GDM1 (cell line): ENCODE measurements at places on chromosomes 5 and 9.

DNA sequence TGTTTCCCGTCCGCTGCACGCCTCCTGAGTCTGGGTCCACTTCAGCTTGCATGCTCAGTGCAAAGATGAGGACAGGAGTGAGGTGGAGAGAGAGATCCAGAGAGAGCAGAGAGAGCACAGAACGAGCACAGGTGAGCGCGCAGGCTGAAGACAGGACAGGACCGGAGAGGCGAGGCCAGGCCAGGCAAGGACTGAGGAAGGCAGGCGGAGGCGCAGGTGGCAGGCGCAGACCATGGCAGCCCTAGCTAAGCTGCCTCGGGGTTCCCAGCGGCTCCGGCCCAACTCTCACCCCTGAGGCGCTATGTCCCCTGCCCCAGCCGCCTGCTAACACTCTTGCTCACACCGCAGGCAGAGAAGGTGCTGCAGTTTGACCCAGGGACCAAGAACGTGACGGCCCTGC, 9.7 kb downstream of the GRIN1 start:
- no peak for DNase-seq

GRCh38 chr9:137606734-137607138, 1.2 kb downstream of the ARRDC1 start:
- DNase-seq, result no peak

GRCh38 chr9:78210841-78211301, 25.0 kb upstream of the CEP78 start:
- no peak for DNase-seq

- no peak for DNase-seq
These were observed 33.3 kb downstream of the GPBP1 start for GRCh38 chr5:57207007-57207653.

- DNase-seq, result no peak
These were observed 637.7 kb downstream of the SEMA5A start for GRCh38 chr5:8908055-8908683.

GRCh38 chr5:3198074-3198449, 397.6 kb upstream of the IRX1 start:
- DNase-seq, result no peak

GRCh38 chr9:113187929-113188595, 33.0 kb downstream of the FKBP15 start:
- DNase-seq, result peak; percentile 2

GRCh38 chr5:64595031-64595855, 89.4 kb downstream of the RGS7BP start:
- no peak for DNase-seq

DNA sequence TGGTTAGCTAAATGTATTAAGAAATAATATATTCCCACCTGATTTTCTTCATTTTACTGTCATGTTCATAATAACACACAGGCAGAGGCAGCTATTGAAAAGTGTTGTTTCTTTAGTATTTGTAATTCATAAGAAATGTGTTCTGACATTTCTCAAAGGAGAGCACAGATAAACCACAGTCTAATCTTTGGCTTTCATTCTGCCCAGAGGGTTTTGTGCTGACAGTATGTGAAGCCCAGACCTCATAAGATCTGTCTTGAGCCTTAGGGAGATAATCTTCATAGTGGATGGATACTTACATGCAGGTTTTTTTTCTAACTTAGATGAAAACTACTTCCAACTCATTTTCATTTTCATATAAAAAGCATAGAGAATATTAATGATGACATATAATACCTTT, 206.1 kb downstream of the CHSY3 start:
- DNase-seq, result no peak

GRCh38 chr9:37295796-37296195, 126.7 kb upstream of the GRHPR start:
- DNase-seq, result no peak

- no peak for DNase-seq
These were observed 4.6 kb upstream of the FCN1 start for GRCh38 chr9:134922066-134922931.

DNA sequence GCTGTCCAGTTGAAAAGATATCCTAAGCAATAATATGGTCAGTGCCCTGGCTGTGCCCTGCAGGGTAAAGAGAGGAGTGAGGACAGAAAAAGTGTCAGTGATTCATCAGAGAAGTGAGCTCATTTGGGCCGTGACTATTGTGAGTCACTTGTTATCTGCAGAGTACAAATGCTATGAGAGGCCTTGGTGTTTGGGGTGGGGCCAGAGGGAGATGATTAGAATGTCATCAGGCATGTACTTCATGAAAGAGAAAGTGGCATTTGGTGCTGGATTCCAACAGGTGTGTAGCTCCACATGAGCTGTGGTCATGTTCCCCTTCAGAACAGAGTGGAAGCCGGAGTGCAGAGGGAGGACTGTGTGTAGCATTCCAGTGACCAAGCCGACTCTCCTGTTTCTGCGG, 174.1 kb downstream of the KDM4C start:
- no peak for DNase-seq

DNA sequence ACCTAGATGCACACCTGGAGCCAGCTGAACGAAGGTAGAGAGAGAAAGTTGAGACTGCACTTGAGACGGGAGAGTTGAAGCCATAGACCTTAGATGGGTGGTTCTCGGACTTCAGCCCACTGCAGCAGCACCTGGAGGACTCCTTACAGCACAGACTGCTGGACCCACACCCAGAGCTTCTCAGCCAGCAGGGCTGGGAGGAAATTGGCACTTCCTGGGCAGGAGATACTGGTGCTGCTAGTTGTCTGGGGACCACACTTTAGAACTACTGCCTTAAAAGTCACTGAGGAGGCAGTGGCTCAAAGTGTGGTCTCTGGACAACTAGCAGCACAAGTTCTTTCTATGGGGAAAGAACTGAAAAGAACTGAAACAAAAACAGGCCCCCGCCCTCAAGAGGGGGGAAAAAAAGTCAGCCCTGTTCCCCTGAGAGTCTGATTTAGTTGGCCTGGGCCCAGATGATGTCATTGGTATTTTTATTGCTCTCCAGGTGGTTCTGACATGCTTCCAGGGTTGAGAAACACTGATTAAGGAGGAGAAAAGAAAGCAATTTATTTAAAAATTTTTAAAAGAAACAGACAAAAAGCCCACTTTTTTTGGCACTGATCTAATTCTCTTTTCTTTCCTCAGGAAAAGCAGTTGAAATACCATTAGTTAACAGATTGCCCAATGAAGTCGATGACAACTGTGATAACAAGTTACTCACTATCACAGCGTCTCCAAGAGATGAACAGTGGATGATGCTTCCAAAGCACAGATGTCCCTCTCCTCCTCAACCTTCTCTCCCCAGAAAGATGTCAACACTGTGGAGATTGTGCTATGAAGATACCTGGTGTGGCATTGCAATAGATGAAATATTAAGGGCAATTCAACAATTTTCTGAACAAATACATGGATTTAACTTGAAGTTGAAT, 73.6 kb upstream of the ADAMTS16 start:
- DNase-seq, result no peak

- DNase-seq, result no peak
These were observed 103.5 kb upstream of the NR3C1 start for GRCh38 chr5:143506836-143507552.

DNA sequence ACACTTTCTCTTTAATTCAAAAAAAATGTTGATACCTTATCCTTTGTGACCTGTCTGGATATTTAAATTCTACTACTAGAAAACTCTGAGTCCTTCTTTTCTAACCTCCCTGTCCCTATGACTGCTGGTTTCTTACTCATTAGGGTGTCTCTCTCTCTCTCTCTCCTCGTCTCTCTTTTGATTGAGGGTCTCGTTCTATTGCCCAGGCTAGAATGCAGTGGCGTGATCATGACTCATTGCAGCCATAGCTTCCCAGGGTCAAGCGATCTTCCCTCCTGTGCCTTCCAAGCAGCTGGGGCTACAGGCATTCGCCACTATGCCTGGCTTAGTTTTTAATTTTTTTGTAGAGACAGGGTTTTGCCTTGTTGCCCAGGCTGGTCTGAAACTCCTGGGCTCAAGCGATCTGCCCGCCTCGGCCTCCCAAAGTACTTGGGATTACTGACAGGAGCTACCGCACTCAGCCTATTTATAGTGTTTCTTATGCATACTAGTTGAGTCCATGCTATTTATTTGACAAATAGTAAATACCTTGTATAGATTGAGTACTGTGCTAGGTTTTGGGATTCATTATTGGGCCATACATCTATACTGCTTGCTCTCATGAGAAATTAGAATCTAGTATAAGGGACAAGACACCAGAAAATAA, 61.9 kb downstream of the NSD1 start:
- no peak for DNase-seq

DNA sequence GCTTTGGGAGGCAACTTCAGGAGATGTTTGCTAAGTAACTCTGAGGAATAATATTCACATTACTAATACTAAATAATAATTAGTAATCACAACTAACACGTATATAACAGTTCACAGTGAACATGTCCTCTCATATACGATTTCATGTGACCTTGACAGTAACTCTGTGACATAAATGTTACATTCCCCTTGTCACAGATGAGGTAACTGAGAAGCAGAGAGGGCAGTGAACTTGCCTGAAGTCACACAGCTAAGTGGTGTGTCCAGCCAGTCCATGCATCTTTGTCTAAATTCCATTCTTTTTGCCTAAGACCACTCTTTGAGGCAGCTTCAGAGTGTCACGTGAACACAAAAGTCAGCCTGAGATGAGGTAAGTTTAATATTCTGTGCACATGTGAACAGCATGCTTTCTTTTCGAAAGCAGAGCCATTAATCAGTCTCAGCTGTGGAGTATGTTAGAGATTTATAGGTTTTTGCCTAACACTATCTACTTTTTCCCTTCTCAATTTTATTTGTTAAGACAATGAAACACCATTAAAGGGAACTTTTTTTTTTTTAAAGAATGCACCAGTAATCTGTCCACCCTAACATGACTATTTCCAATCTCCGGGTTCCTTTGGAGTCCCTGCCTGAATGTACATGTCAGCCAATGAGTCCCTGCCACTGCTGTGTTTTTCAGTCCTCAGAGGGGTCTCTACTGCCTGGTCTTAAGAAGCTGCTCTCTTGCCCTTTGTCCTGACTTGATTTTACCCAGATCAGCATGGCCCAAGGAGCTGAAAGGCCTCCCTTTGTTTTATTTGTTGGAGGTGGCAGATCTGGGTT, 43.5 kb downstream of the SH3PXD2B start:
- no peak for DNase-seq

GRCh38 chr9:18982262-18982620, 50.8 kb downstream of the SAXO1 start:
- no peak for DNase-seq

DNA sequence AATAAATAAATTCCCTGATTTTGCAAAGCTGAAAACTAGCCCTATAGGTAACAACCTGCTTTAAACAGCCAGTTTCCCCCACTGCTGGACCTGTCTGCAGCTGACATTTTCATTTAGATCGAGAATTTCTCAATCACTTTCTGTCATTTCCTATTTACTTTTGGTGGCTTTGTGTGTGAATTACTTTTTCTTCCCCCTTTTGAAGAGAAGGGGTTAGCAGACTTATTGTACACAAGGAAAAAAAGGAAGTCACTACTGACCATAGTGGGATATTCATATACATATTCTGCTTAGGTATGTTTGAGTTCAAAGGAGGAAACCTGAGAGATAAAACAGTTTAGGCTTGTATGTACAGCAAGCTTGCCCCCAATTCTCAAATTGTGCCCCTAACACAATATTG, 27.0 kb upstream of the IFNB1 start:
- peak; percentile 38 for DNase-seq

DNA sequence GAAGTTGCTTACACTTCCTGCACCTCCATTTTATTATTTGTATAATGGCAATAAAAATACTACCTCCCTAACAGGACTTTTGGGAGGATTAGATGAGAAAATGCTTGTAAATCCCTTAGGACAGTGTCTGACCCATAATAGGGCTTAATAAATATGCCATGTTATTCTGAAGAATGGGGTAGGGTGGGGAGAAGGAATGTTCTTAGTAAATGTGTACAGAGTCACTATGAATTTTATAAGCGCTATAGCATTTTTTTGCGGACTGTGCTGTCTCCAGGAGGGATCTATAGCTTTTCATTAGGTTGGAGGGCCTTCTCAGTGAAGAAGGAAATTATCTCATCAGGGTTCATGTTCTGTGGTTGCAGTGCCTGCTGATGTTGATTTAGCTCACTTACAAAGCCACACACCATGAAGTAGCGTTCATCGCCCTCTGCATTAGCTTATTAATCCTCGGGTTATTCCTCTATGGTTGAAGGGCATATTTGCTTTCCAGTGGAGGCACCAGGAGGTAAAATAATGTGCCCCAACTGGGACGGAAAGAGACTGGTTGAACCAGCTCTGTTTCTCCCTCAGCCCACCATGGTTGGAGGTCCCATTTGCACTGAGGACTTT, 497.1 kb downstream of the ARHGEF28 start:
- no peak for DNase-seq

- no peak for DNase-seq
These were observed 11.3 kb downstream of the MSX2 start for GRCh38 chr5:174735498-174736330.

DNA sequence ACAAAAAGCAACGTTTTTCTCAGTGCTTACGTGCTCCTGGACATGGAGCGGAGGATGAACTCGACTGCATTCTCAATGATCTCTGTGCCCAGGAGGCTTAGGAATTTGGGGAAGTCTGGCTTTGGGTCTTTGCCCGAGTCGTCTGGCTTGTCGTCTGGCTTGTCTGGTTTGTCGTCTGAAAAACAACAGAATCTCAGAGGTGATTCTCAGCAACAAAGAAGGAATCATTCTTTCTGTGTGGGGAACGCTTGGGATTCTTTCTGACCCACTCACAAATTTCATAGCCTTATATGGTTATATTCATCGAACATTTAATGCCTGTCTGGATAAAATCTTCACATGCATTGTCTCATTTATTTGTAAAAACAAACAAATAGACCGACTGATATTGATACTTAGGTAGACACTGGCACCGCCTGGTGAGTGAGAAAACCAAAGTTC, 4.7 kb downstream of the C5orf46 start:
- no peak for DNase-seq

GRCh38 chr5:148740079-148740858, 85.9 kb upstream of the HTR4 start:
- no peak for DNase-seq

GRCh38 chr9:98808411-98808815, 943 bp downstream of the GALNT12 start:
- no peak for DNase-seq

GRCh38 chr5:79416499-79416898, 97.4 kb downstream of the HOMER1 start:
- DNase-seq, result no peak

DNA sequence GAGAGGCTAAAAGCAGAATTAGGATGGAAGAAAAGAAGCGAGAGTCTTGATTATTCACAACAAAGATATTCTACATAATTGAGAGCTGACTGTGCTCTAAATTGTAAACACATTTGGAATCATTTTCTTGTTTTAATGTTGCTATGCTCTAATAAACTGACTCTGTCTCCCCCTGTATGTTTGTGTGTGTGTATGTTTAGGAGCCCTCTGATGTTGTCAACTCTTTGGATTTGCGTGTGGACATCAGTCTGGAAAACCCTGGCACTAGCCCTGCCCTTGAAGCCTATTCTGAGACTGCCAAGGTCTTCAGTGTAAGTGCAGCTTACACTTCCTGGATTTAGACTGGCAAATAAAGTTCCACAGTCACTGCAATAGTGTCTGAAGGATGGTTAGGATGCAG, 37.8 kb downstream of the MOCS2 start:
- DNase-seq, result no peak

DNA sequence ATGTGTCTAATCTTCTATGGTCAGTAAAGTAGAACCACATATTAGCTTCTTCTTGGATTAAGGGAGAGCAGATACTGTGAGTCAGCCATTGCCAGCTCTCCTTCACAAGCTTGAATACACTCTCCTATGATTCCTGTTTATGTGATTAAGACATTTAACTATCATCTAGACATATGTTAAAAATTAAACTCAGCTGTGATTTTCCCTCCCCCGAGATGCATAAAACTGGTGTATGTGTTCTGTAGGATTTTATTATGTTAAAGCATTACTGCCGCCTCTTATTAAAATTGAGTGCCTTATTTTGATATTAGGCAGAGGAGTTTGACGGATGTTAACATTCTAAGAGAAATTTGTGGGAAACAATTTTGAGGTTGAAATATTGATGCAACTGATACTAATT, 114.6 kb downstream of the ACTBL2 start:
- no peak for DNase-seq
